Activated CD8-positive, alpha-beta memory T cell treated with anti-CD3 and anti-CD28 coated beads for 1 hour (primary cell): ENCODE measurements at places on chromosomes 1 and 21.

DNA sequence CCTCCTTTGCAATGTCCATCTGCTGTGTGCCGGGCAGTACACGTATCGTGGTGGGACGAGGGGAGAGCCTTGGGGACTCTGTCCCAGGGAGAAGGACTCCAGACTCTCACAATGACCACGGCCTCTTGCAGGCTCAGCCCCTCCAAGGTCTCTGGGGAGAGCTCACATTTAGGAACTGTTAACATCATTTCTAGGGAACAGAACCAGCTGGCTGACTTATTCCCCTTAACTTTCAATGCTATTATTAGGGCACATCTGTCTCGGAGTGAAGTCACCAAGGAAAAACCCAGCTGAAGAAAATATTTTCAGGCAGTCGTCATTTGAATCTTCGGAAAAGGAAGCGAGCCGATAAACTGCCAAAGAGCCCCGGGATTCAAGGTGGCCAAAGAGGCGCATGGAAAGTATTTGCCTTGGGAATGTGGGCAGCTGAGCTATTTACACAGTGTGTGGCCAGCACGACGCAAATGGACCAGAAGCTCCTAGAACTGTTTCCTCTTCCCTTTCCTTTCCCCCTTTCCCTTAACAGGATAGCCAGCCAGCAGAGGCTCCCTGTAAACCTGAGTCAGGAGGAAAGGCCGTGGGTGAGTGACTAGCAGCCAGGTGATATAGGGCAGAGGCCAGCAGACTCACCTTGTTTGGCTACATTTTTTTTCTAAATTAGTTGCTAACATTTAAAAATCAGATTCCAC, 74.5 kb downstream of the ITPKB start:
- DNase-seq: no peak

- DNase-seq: no peak
These were observed 19.8 kb downstream of the KMO start for GRCh38 chr1:241551759-241552638.

- DNase-seq: no peak
These were observed 75.1 kb downstream of the CNST start for GRCh38 chr1:246641394-246641793.

- DNase-seq: no peak
These were observed 25.9 kb downstream of the DMBX1 start for GRCh38 chr1:46515576-46515975.

GRCh38 chr1:228289996-228290881, 82.4 kb downstream of the OBSCN start:
- no peak for DNase-seq

DNA sequence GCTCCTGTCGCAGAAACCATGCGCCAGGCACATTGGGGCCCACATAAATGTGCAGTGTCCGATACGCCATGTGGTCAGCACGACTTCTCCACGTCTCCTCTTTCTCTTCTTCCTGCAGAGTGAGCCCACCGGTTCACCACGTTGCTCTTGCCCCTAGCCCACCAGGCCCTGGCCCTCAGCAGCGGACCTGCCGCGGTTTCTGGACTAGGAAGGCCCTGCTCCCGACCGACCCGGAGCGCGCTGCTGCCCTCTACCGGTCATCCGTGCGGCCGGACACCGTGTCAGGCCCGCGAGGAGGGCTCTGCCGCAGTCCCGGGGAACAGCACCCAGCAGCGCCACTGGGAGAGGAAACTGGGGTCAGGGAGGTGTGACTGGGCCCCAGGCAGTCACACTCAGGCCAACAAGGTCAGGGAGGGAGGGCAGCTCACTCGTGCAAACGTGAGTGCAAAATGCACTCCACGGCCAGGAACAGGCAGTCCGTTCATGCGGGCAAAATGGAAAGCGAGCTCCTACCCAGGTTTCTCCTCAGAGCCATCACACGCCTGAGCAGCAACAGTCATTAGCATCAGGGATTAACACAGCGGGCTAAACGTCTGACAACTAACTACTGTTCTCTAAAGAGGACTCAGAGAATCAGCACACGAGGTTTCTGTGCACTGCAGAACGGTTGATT, 13.7 kb downstream of the TLR5 start:
- DNase-seq: no peak
